NCI-H1694 treated with DMSO at 0.1 percent for 48 hours (cell line): ENCODE measurements at places on chromosomes 5 and 9.
A peak's percentile ranks its signal among the peaks of the same experiment; 100 is the strongest.

- no peak for DNase-seq
These were observed at the start of gene HEMGN for GRCh38 chr9:97938081-97938644. TSS of gene HEMGN (minus strand) at chr9:97938172. CDS start at chr9:97938136, 36 bp downstream.

DNA sequence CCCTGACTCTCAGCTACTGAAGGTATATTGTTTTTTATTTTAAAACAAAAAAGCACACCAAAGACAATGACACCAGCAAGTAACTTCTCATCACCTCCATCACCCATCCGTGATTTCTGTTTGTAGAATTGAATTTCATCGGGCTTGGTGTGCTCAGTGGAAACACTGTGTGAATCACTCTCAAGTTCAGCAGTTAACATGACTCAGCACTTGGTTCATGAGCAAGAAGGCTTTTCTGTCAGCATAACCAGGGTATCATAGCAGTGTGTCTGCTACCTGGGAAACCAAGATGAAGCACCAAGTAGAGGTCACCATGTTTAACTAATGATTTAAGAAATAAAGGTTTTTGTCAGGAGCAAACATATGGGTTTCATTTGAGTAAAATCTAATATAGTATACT, 123.7 kb downstream of the INSYN2B start:
- no peak for DNase-seq

DNA sequence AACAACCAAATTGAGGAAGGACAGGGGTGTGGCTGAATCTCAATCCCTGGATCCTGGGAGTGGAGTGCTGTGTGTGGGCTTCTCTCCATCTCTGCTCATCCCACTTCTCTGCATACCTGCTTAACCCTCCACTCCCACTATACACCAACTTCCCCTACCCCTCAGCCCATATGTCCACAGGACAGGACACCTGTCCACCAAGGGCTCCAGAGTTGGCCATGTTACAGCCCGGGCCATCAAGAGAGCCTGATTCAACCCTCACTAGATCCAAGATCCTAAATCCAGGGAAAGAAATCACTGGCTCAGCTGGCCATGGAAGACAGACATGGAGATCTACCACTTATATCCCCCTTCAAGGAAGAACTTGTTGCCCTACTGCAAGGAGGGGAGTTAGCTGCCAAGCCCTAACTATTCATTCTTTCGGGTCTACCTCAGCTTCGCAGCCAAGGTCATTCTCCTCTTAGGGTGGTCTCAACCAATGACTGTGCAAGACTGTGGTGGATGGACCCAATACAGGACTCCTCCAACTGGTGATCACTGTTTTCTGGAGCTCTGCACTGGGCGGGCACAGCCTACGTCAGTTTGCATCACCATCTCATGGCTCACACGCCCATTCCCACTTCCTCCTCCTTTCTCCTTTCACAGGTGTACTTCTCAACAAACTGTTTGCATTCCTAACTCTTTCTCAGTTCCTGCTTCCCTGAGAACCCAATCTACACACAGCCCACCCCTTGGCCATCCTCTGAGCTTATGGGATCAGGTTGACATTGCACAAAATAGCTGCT, 53.7 kb upstream of the ZBTB43 start:
- no peak for DNase-seq

GRCh38 chr9:16499892-16500291, 370.6 kb downstream of the BNC2 start:
- DNase-seq, result no peak

DNA sequence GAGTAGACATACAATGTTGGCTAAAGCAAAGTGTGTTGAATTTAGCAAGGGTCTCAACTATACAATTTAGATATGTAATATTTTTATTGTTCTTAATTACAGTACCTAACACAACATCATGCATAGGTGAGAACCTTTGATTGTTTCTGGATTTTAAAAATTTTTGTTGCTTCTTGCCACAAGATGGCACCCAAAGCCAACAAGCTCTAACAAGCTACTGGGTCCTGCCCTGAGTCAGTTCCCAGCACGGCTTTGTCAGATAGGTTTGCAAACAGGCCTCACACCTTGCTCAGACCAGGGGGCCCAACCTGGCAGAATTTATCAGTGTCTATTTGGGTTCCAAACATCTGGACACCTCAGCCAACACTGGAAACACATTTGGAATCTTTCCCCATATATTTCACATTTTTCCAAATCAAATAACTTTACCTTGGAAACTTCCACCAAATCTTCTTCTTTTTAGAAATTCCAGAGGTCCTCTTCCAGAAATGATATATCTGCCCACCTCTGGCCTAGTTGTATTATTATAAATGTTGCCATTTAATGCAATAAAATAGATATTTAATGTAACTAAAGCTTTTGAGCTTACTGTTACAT, 49.5 kb upstream of the EGFLAM start:
- DNase-seq, result peak; percentile 46

GRCh38 chr9:34590381-34591247, 1.1 kb upstream of the CNTFR start:
- no peak for DNase-seq

DNA sequence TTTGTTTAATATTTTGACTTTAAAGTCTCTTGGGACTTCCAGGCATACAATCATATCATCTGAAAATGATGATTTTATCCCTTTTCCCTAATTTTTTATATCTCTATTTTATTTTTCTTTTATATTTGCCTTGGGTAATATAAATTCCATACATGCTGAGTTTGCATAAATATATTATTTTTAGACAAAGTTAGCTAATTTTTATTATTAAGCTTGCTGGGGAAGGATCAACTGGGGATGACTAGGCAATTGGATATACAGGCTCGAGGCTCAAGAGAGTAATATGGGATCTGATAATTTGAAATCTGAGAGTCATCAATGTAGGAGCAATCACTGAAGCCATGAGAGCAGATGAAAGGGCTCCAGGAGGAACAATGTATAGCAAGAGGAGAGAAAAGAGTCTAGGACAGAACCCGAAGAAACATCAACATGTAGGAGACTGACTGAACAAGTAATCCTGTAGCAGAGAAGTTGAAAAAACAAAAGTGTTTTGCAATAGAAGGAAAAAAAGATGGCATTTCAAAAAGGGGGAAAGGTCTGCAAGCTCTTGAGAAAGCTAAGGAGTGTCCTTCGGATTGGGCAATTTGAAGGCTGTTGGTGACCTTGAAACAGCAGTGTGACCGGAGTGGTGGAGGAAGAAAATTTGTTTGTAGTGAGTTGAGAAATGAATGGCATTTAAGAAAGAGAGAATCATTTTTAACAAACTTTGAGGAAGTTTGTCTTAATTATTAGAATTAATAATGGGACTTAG, 17.0 kb upstream of the RHOBTB3 start:
- DNase-seq, result no peak

GRCh38 chr9:122125509-122126330, 32.6 kb upstream of the TTLL11 start:
- no peak for DNase-seq

GRCh38 chr9:23307731-23308513, 518.1 kb downstream of the ELAVL2 start:
- DNase-seq, result no peak

- DNase-seq, result no peak
These were observed 9.8 kb upstream of the RAPGEF6 start for GRCh38 chr5:131644822-131645221.

DNA sequence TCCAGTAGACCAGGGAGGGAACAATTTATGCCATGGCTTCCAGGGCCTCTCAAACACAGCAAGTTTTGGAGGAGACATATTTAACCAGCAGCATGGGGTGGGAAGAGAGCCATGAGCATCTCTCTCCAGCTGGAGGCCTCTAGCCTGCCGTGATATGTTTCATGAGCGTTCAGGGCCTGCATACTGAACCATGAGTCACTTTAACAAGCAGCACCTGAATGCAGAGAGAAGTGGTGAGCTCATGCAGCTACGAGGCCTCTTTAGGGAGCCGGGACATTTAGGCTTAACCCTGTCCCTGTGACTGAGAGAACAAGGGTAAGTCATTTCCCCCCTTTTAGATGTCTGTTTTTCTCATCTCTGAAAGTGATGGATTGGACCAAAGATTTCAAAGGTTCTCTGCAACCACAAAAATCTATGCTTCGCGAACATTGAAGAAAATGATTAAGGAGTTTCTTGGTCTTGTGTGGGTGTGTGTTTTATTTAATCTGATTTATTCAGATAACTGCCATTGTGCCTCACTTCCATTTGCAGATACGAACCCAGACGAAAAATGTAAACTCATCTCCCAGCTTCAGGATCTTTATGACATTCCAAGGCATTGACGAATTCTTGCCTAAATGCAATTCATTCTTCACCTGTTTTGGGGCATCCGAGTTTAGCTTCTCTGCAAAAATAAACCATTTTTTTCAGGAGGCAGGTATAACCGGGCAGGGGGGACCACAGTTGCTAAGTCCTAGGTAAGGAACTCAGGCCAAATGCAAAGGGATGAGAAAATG, 157.0 kb downstream of the GABBR2 start:
- no peak for DNase-seq

GRCh38 chr5:6328173-6328572, 50.2 kb downstream of the MED10 start:
- no peak for DNase-seq

DNA sequence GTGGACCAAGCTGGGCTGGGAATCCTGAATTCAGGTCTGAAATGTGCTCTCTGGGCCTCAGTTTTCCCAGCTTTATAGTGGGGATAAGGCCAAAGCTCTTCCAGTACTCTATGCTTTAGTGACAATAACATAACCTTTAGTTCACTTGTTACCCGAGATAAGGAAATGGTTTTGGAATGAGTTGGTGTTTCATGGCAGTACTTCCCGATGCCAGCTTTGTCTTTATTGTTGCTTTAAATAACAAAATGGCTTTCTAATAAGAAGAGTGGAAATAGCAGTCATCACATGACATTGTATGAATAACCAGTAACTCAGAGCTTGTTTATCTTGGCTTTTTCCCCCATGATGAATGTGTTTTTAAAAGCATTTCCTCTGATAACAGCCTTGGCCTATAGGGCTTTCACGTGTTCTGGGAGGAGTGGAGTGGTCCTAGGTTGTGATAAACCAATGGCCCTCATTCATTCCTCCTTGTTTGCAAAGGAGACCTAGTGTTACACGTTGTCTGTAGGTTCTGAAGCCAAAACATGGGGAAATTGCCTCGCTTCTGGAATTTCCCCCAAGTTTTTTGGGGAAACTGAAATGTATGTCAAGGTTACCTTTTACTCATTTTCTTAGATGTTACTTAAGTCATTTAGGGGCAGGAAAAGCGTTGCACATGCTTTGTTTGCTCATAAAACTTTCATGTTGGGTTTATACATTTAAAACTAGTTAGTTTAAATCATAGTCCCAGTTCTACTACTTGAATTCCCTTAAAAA, 53.7 kb downstream of the ZNF618 start:
- no peak for DNase-seq

DNA sequence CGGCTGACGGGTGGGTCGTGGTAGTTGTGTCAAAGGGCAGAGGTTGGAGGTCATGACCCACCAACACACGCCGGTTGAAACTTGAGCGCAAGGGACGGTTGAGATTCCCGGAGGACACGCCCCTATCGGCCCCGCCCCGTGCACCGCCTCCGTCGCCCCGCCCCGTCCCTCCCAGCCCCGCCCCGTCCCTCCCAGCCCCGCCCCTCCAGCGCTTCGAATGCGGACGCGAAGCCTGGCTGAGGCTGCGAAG, 226 bp upstream of the RANBP17 start:
- no peak for DNase-seq

GRCh38 chr9:98766586-98766985, 29.8 kb downstream of the ANKS6 start:
- no peak for DNase-seq

GRCh38 chr5:36874465-36874864, 2.1 kb upstream of the NIPBL start:
- DNase-seq, result no peak

DNA sequence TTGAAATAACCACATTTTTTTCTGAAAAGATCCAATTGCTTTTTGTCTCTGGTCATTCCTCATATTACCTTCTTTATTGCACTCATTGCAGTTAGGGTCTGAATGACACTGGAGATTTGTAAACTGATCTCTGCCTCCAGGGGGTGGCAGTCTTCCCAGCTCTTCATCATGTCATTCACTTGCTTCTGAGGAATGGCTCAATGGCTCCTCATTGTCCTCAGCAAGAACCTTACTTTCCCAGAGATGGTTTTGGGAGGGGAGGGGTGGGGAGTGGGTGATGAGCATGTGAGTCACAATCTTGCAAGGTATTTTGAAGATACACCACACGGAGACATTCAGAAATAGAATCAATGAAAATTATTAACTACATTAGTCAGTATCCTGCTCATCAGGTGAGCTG, 159.8 kb upstream of the GAS1 start:
- DNase-seq, result no peak

DNA sequence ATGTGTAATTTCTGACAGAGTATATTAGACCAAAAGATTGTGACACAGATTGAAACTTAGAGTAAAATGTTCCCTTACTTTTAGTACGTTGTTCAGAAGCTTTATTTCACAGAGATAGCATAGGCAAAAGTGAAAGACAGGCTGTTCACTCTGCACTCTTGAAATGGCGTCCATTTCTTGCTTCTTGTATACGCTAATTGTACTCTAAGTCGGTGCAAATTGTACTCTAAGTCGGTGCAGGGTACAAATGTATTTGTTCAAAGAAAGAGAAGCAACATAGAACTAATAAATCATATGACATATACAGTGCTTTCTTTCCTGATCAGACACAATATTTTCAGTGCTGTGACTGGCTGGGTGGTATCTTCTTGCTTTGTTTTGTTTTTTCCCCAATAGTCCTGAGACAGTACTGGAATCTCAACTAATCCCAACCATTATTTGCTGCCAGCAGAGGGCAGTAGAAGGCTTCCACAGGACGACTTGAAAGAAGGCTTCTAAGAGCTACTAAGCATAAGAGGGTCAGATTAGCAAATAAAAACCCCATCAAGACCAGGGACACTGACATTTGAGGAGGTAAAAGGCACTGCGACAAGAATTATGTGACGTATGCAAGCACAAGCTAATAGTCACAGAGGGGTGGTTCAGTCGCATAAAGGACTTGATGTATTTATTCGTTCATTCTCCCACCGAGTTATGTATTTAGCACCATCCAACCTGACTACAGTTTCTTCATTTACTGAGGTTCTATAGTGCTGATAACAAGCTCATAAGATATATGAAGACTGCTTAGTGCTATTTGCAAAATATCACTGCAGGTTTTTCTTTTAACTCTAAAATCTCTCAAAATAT, 831.8 kb downstream of the TAF11L14 start:
- DNase-seq, result peak; percentile 68

GRCh38 chr9:90841615-90842014, 40.0 kb downstream of the SYK start:
- DNase-seq, result no peak

DNA sequence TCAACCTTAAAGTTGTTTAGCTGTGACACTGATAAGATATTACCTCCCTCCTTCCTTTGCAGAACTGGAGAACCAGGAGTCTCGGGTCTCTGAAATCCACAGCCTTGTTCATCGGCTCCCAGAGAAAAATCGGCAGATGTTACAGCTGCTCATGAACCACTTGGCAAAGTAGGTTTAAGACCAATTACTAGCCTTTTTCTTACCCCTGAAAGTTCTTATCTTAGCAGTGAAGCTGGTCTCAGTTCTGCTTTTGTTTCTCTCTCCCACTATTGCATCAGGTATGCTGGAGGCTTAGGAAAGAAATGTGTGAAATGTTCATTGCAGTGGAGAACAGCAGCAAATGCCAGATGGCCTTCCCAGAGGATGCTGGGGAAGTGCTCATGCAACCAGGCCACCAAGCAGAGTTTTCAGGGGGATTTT, 287.4 kb downstream of the ARHGAP26 start:
- DNase-seq, result no peak
